ACHN (cell line): ENCODE measurements at places on chromosomes 6 and 20.

- no peak for DNase-seq
Measured at GRCh38 chr6:137660296-137660731, 166.1 kb upstream of the OLIG3 start.

DNA sequence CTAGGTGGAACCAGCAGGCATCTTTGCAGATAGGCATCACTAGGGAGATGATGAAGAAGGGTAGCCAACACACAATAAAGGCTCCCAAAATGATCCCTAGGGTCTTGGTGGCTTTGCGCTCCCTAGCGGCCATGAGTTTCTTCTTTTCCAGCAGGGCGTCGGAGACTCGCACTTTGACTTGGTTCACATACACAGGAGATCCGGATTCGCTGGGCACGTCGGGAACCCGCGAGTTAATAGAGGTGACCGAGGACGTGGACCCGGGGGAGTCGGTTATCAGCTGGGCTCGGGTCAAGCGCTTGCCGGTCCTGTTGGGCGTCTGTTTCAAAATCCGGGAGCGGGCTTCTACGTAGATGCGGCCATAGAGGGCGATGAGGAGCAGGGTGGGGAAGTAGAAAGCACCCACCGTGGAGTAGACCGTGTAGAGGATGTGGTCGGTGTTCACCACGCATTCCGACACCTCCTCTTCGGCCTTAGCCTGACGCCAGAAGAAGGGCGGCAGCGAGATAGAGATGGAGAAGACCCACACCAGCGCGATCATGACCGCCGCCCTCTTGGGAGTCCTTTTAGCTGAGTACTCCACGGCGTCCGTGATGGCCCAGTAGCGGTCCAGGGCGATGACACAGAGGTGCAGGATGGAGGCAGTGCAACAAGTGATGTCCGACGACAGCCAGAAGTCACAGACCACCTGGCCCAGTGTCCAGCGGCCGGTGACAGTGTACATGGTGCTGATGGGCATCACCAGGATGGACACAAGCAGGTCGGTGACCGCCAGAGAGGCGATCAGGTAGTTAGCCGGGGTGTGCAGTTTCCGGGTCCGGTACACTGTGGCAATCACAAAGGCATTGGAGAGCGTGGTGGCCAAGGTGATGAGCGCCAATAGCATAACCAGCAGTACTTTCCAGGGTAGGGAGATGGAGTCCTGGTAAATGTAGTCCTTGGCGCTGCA is 658 bp downstream of the HTR1B start:
- DNase-seq = no peak

GRCh38 chr20:16553684-16554083 is 19.6 kb downstream of the KIF16B start:
- no peak for DNase-seq

GRCh38 chr6:14118446-14118845 is 874 bp downstream of the CD83 start:
- no peak for DNase-seq

GRCh38 chr6:41658636-41659035 is 20.4 kb downstream of the MDFI start:
- DNase-seq = no peak

DNA sequence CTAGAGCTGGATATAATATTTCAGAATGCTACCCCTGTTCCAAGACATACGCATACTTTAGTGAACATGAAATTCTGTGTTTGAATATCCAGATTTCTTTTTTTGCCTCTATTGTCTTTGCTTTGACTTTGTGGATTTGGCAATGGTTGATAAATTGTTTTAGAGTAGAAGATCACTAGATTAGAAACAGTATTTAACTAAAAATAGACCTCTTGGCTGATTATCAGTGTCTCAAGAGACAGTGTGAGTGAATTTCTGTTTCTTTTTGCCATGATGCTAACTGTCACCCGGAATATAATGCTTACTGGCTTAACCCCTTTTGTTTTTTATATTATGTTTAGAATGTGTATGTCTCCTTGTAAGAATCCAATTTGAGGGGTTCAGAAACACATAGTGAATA is 102.5 kb downstream of the PLCB1 start:
- DNase-seq = no peak

DNA sequence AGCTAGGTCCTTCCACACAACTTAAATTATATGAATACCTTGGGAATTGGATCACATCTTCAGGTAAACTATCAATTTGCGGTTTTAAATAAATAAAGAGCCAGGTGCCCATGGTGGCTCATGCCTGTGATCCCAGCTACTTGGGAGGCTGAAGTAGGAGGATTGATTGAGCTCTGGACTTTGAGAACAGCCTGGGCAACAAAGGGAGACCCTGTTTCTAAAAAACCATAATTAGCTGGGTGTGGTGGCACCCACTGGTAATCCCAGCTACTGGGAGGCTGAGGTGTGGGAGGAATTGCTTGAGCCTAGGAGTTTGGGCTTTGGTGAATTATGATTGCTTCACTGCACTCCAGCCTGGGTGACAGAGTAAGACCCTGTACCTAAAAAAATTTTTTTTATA is 3.4 kb downstream of the GMNN start:
- DNase-seq = no peak
